ENCODE measurements at places on chromosomes 2 and 18.

GRCh38 chr2:14891546-14891945 is 259.0 kb downstream of the LRATD1 start:
- DNase-seq, result no peak

DNA sequence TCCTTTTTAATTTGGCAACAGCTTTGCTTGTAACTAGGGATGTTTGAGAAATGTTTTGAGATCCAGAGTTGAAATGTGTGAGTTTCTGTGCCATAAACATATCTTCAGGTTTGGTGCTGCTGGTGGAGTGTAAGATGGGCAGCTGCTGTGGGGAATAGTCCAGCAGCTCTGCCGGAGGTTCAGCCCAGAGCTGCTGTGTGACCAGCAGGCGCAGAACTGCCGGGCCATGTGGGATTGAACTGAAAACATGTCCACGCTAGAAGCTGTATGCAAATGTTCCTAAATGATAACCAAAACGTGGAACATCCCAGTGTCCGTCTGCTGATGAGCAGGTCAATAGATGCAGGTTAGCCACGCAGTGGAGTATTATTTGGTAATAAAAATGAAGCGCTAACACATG is 99.6 kb downstream of the DGKD start:
- DNase-seq, result no peak

DNA sequence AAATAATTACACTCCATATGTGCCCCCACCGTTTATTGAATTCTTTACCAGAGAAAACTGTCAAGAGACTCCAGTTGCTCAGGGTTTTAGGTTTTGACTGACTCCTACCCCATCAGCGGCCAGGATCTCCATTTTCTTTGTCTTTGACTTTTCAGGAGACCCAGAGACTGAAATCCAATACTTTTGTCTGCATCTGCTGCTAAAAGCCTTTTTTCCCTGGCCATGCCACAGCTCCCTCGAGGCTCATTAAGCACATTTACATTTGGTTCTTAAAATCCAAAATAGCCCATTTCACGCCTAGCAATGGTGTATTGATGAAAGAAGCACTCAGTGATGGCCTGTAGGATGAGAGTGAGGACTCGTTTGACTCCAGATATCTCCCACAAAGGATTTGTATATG is 332.6 kb upstream of the ACVR2A start:
- no peak for DNase-seq

- DNase-seq, result no peak
Observed at GRCh38 chr2:19540739-19541525, 182.5 kb upstream of the OSR1 start.

DNA sequence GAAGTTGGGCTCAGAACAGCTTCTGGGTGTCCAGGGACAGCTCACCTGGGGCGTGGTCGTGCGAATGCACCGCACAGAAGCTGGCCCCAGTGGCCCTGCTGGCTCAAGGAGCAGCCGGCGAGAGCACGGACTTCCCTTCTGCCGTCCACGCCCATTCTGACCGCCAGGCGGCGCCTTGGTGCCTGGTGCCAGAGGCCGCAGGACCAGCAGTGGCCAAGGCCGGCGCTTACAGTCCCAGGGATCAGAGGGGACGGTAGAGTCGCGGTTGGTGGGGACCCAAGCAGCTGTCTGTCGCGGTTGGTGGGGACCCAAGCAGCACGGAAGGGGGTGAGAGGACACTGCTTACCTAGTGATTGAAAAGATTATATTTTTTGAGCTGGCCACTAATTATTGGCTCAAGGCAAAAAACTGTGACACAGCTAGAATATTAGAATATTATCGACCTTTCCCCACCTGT is 25.7 kb downstream of the NPPC start:
- DNase-seq, result no peak

GRCh38 chr2:29603341-29603740 is 318.0 kb downstream of the ALK start:
- no peak for DNase-seq

DNA sequence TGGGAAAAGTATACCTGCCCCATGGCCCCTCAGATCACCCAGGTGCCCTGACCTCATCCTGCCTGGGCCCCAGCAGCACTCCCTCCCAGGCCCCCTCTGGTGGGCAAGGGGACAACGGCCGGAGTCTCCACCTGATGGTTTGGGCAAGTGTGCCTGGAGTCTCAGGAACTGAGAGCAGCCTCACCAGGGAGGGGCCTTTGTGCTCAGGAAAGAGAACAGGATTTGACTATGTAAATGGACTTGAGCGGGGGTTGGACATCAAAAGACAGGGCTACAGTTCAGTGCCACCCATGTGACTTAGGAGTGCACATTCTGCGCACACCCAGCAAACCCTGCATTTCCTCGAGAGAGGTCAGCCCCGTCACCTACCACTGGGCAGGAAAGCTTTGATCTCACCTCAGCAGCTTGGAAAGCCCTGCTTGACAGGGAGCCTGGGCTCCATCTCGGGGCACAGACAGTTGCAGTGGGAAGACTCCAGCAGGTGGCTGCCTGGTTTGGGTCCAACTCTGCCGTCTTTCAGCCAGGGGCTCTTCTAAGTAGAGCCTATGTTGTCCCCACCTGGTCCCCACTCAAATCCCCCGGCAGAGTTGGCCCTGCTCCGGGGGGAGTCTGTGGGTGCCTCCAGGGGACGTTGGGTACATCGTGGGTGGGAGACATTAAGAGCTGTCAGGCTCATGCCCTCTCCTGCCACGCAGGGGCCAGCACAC is 3.3 kb downstream of the INPP5D start:
- no peak for DNase-seq

GRCh38 chr2:18684206-18685038 is 95.1 kb upstream of the NT5C1B start:
- DNase-seq, result no peak

DNA sequence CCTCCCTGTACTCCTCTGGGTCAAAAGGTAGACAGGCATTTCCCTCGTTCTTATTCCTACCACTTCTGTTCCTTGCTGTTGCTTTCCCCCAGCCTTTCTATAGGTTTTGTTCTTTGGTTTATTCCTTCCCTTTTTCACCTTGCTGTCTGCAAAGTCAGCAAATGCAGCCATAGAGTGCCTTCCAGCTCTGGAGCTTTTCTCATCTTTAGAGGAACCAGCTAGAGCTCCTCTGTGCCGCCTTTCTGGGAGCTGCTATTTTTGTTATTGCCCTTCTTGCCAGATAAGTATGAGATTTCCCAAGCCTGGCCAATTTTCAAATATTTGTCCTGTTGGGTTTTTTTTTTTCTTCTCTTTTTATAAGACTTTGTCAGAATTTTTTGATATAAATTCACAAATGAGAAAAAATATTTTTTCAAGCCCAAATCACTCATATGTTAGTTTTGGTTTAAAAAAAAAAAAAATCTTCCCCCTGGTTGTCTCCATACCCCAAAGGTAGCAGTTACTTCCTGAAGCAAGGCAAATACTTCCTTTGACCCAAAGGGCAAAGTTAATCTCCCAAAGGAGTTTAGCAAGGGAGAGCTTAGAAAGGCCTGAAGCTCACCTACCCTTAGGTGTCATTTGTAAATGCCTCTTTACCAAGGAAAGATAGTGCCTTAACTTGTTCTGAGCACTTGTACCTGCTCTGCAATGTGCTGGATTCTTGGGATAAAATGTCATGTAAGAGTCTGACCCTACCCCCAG is 5.1 kb upstream of the TTC27 start:
- DNase-seq, result no peak

DNA sequence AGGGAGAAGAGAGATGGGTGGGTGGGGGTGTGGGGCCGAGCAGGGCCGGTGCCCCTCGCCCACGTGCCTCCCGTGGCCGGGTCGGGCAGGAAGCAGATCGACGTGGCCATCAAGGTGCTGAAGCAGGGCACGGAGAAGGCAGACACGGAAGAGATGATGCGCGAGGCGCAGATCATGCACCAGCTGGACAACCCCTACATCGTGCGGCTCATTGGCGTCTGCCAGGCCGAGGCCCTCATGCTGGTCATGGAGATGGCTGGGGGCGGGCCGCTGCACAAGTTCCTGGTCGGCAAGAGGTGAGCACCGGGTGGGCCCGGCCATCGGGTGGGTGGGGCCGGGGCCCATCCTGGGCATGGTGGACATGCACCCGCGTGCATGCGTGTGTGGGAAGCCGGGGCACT is 21.8 kb downstream of the ZAP70 start:
- DNase-seq, result no peak

- no peak for DNase-seq
Observed at GRCh38 chr2:54675738-54676137, 47.7 kb upstream of the EML6 start.

GRCh38 chr2:66896131-66896530 is 461.2 kb downstream of the MEIS1 start:
- DNase-seq, result no peak

DNA sequence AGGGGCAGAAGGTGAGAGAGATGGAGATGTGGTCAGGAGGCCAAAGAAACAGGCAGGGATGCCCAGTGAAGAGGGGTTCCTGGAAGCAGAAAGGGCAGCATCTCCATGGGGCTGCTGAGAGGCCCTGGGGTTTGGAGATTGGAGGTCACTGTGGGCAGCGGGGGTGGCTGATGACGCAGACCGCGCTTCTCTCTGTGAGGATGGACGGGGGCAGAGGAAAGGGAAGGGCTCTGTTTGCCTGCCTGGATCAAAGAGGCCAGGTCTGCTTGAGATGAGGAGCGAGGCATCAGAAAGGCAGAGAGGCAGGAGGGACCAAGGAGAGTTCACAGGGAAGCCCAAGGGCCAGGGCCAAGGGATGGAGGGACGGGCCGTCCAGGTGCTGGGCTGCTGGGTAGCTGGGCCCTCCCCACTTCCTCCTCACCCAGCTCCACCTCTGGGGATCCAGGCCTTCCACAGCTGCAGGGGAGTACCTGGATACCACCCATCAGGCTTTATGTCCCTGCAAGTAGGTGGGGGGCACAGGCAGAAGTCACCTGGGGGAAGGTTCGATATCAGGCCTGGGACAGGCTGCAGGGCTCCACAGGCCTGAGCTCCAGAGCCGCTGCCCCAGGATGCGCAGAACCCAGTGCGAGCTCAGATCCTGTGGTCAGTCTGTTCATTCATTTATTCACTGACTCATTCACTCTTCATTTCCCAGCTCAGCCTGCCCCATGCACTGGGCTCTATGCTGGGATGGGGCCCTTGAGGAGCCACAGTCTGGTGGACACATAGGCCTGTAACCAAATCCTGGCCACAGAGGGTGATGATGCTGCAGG is 30.6 kb downstream of the ADRA2B start:
- DNase-seq, result no peak

GRCh38 chr2:48144777-48145176 is 238.5 kb upstream of the FBXO11 start:
- no peak for DNase-seq

DNA sequence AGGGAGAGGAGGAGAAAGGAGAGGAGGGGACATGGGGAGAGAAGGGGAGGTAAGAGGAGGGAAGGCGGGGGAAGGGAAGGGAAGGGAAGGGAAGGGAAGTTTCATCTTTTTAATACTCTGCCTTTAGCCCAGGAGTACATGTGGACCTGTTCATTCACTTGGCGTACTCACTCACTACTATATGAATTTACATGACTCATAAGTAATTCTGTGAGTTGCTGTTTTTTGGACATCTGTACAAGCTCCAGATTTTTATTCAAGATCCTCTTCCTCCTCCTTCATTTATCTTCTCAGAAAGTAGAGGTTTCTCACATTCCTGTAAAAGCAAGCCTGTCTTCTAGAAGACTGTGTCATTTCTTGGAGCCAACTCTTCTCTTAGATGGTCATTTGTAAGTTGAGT is 84.6 kb downstream of the RDH14 start:
- DNase-seq, result no peak

DNA sequence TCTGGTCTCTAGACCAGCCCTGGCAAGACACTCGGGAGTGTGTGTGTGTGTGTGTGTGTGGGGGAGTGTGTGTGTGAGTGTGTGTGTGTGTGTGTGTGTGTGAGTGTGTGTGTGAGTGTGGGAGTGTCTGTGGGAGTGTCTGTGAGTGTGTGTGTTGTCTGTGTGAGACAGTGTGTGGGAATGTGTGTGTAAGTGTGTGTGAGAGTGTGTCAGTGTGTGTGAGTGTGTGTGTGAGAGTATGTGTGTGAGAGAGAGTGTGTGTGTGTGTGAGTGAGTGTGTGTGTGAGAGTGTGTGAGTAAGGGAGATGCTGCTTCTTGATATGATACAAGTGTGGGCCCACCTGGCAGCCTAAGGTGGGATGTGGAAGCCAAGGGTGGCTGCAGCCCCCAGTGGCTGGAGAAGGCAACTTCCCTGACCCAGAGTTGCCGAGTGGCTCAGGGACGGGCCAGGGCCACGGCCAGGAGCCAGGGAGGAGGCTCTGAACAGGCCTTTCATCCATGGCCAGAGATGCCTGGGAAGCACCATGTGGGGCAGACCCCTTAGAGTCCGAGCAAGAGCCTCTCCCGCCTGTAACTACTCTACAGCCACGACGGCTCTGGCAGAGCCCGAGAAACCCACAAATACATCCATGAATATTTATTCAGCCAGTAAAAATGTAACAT is 159.3 kb upstream of the MYCN start:
- no peak for DNase-seq

- no peak for DNase-seq
Observed at GRCh38 chr2:72140621-72140960, 7.1 kb downstream of the CYP26B1 start.

DNA sequence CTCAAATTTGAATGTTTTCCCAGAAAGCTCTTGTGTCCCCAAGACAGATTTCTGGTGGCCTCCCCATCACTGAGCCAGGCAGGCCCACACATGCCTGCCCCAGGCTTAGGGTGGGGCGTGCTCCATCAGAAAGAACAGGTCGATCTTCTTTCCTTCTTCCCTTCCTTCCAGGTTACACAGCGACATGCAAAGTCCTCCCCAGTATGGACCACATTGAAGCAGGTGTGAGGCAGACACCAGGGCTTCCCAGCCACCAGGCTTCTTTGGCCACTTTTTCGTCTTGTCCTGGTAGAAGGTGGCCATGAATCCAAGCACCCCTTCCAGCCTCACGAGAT is 41.4 kb upstream of the LAPTM4A start:
- no peak for DNase-seq

GRCh38 chr2:101007415-101008345 is 5.6 kb downstream of the RPL31 start:
- no peak for DNase-seq

DNA sequence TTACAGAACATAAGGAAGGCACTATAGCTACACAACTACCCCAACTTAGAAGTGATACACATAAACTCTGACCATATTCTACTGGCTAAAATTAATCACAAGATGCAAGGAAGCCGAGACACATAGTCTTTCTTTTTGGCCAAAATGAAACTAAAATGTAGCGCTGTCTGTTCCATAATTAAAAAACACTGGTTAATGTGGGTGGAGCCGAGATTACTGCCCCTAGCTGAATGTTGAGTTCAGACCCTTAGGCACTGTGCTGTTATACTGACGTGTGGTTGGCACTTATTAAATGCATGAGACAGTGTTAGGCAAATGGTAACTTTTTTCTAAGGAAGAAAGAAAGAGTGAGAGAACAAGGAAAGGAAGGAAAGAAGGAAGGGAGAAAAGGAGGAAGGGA is 254.6 kb upstream of the RND3 start:
- DNase-seq, result no peak

GRCh38 chr2:219603771-219604170 is 6.1 kb downstream of the STK11IP start:
- no peak for DNase-seq

All from stimulated activated CD8-positive, alpha-beta memory T cell treated with anti-CD3 and anti-CD28 coated beads, Interleukin-4, amount 100 ng/mL, for 4 hours (primary cell).